ENCODE measurements at places on chromosomes 16 and 17. TPM values are rescaled to one million over a fixed set of nuclear protein-coding genes. Genes with fewer than 3 reads are reported as not detected.

Gene TERB1
- not detected for total RNA-seq

DNA sequence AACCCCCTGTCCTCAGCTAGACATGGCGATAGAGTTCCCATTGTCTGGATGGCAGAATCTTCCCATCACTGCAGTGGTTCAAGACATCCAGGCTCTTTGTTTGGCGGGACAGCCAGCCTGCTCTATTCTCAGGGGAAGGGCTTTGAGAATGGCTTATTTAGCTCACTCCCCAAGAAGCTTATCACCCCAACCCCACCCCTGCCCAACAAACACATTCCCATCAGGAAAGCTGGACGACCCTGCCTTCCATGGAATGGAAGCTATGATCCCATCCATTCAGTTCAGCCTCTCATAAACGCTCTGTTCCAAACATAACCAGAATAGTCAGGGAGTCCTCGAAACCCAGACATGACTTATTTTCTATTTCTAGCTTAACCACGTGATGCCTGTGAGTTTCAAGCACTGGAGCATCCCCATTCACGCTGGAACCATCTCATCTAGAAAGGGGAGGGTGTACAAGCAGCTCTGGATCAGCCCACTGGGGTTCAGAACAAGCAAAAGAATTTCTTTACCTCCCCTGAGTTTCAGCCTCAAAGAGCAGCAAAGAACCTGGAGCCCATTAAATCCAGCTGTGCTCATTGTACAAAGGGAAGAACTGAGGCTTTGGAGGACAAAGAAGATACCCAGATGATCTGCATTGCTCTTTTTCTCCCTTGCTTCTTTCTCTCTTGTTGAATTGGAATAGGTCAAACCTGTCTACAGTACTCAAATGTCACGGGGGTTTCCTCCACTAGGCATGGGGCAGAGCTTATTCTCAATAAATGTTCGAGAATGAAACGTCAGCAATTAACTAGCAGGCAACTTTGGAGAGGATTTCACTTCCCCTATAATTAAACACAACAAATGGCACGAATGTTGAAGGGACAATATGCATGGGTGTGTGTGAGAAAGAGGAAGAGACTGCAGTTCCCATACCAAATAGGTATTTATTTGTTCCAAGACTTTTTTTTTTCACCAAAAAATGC, 93.1 kb downstream of the XYLT1 start:
- DNase-seq: no peak

GRCh38 chr16:85602402-85603202, 10.5 kb upstream of the GSE1 start:
- DNase-seq: no peak

DNA sequence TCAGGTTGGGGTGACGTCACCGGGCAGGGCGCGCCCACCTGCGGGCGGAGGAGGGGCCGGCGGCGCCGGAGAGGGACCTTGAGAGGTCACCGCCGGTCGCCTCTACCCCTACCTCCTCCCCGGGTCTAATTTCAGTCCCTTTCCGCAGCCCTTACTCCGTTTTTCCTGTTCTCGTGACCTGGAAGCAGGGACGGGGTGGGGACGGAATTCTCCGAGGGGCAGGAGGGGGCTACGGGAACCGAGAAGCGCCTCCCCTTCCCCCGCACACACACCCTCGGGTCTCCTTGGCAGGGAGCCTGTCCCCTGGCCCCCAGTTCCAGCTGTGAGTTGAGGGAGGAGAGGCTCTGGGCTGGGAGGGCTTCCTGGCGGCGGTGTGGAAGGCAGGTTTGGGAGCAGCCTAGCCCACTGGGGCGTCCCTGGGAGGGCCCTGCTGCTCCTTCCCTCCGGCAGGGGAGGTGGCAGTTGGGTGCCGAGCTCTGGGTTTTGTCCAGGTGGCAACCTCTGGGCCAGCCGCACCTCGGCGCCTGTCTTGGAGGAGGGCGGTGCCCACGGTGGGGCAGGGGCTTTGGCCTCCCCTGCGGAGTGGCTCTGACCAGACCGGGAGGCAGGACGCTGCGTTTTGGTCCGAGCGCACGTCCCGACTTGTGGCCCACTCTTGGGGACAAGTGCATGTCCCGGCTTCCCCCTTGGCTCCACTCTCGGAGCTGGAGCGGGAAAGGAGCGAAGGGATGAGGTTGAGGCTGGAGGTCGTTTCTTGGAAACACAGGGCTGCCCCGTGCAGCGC, 773 bp downstream of the SYNGR3 start:
- DNase-seq: peak; percentile 77

GRCh38 chr16:58459344-58460218, 40.4 kb upstream of the NDRG4 start:
- no peak for DNase-seq

DNA sequence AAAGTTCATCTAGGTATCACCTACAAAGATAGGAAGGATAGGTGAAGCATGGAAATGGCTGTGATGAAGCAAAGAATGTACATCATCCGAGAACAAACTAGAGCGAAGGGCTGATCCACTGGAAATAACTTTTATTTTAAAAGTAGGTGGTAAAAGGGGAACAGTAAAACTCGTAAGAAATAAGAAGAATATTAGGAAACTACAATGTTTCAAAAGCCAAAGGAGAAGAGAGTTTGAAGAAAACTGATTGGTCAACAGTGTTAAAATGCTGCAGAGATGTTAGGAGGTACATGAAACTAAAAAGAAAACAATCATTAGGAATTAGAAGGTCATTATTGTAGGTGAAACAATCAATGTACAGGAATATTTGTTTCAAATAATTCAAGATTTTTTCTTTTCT, 108.1 kb downstream of the USP32 start:
- no peak for DNase-seq

Measured in transverse colon (tissue), 4 donors.